ENCODE measurements at places on chromosomes 7 and 10.
A peak's percentile ranks its signal among the peaks of the same experiment; 100 is the strongest.

DNA sequence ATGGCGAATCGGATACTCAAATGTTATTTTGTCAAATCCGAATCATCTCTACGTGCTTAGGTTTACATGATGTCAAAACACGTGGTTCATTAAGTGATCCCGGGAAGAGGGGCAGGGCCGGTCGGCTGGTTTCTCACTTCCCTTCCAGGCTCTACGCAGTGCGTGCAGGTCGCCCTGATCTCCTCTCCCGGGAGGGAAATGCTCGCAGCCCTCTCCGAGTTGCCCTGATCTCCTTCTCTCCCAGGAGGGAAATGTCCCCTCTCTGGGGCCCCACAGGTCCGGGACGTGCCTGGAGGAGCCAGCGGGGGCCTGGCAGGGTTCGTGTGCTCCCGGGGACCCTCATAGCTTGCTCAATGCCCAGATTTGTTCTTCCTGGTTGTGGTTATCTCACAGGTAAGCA, 202.7 kb downstream of the DNAJB6 start:
- no peak for DNase-seq

DNA sequence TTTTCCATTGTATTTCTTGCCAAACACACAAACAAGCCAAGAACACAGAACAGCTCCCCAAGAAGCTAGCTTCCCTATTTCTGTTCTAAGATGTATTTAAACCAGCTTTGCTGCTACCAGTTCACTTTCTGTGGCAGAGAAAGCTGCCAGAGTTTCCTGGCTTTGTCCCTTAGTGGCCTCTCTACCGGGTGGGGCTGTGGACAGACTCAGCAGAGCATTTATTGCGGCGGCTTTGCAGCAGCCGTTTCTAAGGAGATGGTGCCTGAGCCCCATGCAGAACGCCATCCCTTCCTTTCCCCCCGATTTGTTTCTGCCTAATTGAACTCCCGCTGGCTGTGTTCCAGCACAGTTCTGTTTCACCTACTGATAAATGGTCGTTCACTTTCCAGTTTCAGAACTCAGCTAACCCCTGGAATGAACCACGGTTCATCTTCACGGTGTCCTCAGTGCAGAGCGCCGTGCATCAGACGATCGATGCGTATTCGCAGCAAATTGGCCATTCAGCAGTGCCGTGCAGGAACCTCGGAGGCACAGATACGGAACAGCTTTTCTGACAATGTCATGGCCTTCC, 33.8 kb upstream of the SFMBT2 start:
- DNase-seq = no peak

GRCh38 chr10:101244321-101245050, 15.2 kb upstream of the LBX1 start:
- DNase-seq = no peak

- DNase-seq = no peak
These were observed 69.5 kb downstream of the NPSR1 start for GRCh38 chr7:34727464-34727995.

DNA sequence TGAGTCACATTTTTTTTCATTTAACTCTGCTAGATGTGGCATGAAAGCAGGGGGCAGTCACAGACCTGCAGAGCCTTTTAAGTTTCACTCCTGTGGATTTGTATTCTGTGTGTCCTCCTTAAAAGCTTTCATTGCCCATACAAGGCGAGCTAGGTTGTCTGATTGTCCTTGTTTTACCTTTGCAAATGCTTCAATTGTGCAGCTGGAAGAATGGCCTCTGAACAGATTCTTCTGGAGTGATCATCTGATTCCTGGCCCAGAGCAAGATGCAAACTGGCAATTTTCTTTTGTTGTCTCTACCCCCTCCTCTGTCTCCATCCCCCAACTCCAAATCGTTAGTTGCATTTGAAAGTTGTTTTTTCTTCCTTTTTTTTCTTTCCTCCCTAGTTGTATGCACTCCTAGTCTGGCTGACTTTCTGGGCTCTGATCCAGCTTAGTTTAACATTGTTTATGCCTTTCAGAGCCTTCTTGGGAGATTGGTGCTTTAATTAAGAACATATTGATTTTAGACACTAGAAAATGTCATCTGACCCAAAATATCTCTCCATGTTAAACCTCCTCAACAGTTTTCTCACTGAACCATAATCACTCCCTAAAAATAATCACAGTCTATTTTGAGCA, 150.2 kb downstream of the REEP3 start:
- no peak for DNase-seq

DNA sequence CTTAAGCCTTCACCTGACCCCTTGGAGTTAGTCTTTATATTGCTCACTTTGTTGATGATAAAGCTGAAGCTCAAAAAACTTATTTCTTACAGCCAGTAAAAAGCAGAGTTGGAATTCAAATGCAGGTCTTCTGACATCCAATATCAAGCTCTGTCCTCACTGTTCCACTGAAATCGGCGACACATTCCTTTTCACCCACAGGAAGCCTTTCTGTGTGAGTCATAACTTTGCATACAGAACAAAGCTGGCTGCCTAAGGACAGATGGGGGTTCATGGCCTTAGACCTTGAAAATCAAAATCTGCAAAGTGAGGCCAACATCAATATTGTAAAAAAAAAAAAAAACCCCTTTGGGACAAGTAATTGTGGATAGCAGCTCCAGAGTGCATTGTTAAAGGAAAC, 21.8 kb upstream of the AKR1B1 start:
- DNase-seq = no peak

- no peak for DNase-seq
These were observed 622 bp downstream of the WNT16 start for GRCh38 chr7:121329191-121330052.

DNA sequence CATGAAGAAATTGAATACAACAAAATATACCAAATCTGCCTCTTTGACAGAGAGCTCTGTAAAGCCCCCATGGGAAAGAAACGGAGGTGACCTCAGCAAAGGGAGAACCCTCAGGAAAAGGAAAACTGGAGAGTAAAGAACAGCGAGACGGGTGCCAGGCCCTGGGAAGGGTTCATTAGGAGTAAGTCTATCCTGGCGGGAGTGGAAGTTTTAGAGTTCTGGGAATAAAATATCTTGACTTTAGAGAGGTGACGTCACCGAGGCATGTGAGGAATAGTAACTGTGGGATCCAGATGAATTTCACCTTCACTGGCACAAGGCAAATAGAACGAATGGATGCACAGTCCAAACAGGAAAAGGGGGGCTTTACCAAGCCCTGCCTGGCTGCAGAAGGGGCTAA, 362.8 kb upstream of the IGFBP3 start:
- DNase-seq = no peak

GRCh38 chr10:11982253-11982652, 60.4 kb downstream of the UPF2 start:
- DNase-seq = no peak

DNA sequence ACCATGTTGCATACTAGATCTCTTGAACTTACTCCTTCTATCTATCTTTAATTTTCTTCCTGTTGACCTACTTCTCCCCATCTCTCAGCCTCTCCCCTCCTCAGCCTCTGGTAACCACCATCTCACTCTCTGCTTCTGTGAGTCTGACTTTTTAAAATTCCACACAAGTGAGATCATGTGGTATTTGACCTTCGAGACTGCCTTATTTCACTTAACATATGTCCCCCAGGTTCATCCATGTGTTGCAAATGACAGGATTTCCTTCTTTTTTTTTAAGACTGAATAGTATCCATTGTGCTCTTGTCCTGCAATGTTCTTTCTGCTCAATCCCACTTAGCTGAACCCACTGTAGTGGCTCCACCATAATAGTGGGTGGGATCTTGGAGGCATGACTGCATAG, 51.4 kb upstream of the DNAJC1 start:
- no peak for DNase-seq

DNA sequence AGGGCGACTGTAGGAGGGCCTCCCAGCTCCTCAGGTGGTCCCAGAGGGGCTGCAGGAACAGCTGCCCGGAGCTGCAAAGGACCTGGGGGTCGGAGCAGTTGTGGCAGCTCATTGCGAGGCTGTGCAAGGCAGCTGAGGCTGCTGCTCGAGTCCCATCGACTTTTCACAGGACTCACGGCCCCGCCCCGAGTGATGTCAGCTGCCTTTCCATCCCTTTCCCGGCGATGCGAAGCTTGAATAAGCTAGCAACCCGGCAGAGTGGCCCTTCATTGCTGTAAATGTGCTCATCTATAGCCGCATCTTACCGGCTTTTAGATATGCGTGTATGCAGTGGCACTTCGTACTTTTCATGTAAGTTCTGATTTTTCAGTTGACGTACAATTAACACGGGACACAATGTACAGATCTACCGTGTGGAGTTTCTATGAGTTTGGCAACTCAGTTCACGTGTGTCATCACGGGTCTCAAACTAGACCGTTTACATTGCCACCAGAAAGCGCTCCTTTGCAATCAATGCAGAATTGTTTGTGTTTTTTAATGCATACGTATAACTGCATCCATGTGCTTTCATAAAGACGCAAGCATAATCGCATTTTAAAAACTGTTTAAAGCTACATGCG, at the start of gene CH25H:
TSS of gene CH25H (minus strand) at position 137 of the 620 bp plus-strand sequence. CDS start at position 112, 25 bp downstream.
- peak; percentile 41 for DNase-seq

DNA sequence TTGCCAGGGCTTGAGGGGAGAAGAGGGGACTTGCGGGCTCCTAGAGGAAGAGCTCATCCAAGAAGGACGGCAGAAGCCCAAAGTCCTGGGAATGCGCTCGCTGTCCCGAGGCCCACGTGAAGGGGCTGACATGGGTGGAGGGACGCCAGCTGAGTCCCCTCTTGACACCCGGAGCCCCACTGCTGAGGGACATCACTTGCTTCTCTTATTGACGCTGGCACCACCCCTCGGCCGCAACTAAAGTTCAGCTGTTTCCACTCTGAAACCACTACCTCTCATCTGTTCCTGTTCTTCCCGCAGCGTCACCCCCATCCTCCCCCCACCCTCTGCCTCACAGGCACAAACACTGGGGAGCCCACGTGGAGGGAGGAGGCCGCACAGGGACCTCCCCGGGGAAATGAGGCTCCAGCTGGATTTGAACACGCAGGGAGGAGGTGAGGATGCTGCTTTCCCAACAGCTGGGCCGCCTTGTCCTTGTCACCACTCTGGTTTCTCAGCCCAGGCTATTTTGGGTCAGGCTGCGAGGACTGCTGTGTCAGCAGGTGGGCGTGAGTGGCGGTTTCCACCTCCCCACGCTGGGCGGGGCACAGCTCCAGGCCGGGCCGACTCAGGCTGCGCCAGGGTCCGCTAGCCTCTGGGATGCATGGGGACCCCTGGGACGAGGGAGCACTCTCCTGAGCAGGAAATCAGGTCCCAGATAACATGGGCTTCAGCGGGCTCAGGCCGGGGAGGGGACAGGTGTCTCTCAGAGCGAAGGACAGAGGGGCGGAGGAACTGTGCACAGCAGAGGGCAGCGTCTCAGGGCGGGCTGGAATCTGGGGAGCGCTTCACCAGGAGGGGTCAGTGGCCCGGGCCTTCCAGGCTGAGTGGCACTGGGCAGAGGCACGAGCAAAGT, 156.3 kb downstream of the ZNF248 start:
- DNase-seq = no peak

DNA sequence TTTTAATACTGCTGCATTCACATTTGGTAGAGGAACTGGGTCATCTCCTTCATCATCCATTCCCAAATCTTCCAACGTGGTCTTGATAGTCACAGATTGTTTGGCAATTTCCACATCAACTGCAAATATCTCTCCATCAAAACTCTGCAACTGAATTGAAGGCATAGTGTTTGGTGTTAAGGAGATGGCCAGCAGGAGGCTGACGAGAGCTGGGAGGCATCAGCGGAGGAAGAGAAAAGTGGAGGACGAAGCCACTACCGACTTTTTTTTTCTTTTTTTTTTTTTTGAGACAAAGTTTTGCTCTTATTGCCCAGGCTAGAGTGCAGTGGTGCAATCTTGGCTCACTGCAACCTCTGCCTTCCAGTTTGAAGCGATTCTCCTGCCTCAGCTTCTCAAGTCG, 205.0 kb upstream of the KCTD7 start:
- no peak for DNase-seq

DNA sequence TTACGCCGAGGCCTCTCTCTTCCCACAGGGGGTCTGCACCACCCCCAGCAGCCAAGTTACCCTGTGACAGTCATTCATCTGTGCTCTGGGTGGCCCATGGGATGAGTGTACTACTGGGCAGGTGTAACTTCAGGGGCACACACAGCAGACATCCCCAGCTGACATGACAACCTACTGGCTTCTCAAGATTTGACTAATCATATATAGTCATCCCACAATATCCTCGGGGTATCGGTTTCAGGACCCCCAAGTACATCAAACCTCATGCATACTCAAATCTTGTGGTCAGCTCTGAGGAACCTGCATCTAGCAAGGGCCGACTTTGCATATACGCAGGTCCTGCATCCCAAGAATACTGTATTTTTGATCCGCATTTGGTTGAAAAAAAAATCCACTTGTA, 336.9 kb upstream of the C7orf33 start:
- no peak for DNase-seq

GRCh38 chr7:30865821-30866220, 45.8 kb upstream of the AQP1 start:
- DNase-seq = no peak

DNA sequence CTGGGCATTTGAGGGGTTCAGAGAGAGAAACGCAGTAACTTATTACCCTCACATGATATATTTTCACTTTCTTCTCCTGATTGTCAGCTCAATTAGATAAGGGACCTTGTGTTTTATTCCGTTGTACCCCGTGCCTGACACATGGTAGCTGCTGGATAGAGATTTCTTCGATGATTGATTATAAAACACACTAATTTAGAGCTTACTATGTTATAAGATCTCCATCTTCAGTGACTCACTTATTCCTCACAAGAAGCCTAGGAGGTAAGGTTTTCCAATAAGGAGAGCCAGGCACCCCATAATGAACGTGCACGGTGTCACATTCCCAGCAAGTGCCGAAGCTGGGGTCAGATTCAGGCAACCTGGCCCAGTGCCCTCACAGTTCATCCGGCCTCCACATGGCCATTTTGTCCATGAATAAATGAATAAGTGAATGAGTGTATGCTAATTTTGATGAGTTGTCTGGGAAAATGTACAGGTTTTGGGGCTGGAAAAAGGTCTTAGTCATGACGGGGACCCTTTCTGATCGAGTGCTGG, 138.1 kb upstream of the CDCA7L start:
- DNase-seq = no peak

- DNase-seq = no peak
These were observed 313.9 kb downstream of the BMPER start for GRCh38 chr7:34219153-34219718.

DNA sequence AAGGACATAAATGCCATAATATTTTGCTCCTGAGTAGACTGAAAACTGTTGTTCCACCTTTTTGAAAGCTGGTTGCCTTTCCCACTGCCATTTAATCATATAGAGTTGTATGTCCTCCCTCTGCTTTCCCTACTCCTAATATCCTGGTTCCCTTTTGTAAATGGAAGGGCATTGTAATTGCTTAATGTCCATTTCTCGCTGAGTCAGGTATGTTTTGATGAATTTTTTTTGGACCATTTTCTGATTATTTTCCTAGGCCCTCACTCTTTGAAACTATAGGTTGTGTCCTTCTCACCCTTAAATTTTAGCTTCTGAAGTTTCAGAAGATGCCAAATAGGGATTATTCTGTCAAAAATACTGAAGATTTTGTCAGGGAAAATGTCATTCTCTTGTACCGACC, 45.5 kb downstream of the WAC start:
- no peak for DNase-seq

DNA sequence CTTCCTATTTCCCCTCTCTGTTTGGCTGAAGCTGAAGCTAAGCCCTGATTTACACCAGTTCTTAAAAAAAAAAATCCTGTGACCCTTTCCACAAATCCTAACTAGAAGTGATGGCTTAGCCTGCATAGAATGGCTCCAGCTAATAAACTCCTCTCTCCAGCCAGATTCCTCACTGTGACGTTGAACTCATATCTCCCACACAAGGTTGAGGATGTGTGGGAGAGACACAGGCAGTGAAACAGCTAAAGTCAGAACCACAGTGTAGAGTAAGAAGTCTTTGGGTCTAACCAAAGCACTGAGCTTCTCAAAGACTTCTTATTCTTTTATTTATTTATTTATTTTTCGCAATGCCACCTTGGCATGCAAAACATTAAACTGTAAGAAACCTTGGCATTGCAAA, 268.3 kb downstream of the SNX13 start:
- DNase-seq = no peak

Data from activated CD4-positive, alpha-beta T cell treated with anti-CD3 and anti-CD28 coated beads, Interleukin-2, amount 50 U/mL, for 4 hours (primary cell).